ENCODE measurements at places on chromosomes 7 and 10.
A peak's percentile ranks its signal among the peaks of the same experiment; 100 is the strongest.

DNA sequence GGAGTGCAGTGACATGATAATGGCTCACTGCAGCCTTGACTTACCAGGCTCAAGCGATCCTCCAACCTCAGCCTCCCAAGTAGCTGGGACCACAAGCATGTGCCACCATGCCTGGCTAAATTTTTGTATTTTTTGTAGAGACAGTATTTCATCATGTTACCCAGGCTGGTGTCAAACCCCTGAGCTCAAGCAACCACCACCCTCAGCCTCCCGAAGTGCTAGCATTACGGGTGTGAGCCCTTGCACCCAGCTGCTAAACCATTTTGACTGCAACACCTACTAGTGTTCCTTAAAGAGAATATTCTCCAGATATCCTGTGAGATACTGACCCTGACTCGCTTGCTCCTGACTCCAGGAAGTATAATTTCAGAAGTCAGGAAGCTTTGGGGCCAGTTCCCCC lies 85.8 kb downstream of the PLXNA4 start:
- DNase-seq: no peak

- no peak for DNase-seq
Measured at GRCh38 chr7:21103426-21104123, 316.9 kb upstream of the SP8 start.

GRCh38 chr10:8438603-8439002 lies 384.1 kb downstream of the GATA3 start:
- DNase-seq: no peak

DNA sequence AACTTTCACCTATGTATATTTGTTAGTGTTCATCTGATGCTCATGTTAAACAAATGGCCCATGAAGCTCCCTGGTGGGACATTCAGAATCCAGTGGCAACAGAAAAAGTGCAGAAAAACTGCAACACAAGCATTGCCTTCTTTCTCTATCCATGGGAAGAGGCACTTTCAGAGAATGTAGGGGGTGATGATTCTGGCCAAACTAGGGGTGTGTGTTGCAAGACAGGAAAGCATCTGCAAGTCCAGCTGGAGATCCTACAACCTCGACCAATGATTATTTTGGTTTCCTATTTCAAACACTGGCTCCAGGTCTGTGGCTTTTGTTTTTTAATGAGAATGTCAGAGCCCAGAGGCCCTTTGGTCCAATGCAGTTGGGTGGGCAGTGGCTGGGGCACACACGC lies 198.7 kb downstream of the CXCL12 start:
- no peak for DNase-seq

DNA sequence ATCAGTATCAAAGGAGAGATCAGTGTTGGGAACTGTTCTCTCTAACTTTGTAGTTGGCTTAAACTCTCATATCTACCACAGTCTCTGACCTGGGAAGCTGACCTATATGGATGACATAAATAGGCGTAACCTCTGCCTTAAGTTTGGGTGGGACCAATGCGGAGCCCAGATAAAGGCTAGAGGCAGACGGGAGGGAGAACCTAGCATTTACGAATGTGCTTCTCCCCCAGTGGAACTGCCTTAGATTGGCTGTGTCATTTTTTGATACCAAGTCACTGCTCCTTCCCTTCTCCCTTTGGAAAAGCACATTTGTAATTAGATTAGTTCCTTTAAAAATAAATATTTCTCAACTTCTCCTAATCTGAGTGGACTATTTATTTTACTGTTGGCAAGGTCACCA lies 23.7 kb upstream of the LRRN3 start:
- DNase-seq: no peak

- DNase-seq: no peak
Measured at GRCh38 chr7:117767951-117768350, 105.3 kb downstream of the CTTNBP2 start.

DNA sequence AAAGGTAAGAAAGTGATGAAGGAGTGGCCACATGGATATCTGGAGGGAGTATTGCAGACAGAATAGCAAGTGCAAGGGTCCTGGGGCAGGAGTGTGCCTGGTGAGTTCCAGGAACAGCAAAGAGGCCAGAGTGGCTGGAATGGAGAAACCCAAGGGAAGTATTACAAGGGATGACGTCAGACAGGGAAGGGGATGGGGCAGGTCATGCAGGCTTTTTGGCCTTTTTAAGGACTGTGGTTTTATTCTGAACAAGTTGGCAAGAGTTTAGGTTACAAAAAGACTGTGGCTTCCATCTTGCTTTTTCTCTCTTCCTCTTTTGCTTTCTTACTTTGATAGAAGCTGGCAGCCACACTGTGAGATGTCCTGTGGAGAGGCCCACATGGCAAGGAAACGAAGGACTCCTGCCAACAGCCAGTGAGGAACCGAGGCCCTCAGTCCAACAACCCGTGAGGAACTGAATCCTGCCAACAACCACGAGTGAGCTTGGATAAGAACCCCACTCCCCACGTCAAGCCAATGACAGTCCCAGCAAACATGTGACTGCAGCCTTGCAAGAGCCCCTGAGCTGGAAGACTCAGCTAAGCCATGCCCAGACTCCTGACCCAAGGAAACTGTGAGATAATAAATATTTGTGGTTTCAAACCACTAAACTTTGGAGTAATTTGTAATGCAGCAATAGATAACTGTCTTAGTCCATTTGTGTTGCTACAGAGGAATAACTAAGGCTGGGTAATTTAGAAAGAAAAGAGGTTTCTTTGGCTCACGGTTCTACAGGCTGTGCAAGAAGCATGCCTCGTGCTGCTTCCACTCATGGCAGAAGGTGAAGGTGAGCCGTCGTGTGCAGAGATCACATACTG lies 19.8 kb upstream of the KDM7A start:
- peak; percentile 25 for DNase-seq

GRCh38 chr7:91181949-91182348 lies 82.3 kb upstream of the FZD1 start:
- no peak for DNase-seq

- no peak for DNase-seq
Measured at GRCh38 chr10:107546986-107547385, 382.5 kb upstream of the SORCS1 start.

- no peak for DNase-seq
Measured at GRCh38 chr7:74225400-74225799, 15.6 kb downstream of the LAT2 start.

GRCh38 chr7:2116989-2117591 lies 115.7 kb downstream of the MAD1L1 start:
- no peak for DNase-seq

DNA sequence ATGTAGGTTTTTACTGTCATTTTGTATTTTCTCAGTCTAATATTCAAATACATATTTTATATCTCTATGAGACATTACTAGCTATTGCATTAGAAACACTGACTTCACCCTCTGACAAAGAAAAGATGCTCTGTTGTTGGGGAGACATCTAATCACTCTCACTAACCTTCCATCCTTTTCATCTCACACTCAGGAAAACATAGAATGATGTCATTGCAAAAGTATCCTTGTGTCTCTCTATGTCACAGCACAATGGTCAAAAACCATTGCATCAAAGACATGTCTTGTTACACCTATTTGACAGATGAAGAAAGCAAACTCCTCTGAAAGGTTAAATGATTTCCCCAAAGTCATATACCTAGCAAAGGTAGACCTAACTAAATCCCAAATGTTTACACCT lies 231.3 kb upstream of the PTN start:
- no peak for DNase-seq

DNA sequence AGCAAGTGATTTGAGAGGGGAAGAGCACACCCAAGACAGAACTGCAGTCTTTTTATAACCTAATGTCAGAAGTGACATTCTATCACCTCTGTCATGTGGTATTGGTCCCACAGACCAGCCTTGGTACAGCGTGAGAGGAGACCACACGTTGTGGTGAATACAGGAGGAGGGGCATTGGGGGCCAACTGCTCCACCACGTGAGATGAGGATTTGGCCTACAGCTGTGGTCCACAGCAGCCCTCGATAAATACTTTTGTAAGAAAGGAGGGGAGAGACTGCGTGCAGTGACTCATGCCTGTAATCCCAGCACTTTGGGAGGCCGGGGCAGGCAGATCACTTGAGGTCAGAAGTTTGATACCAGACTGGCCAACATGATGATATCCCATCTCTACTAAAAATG lies 243.1 kb downstream of the FGFR2 start:
- no peak for DNase-seq

DNA sequence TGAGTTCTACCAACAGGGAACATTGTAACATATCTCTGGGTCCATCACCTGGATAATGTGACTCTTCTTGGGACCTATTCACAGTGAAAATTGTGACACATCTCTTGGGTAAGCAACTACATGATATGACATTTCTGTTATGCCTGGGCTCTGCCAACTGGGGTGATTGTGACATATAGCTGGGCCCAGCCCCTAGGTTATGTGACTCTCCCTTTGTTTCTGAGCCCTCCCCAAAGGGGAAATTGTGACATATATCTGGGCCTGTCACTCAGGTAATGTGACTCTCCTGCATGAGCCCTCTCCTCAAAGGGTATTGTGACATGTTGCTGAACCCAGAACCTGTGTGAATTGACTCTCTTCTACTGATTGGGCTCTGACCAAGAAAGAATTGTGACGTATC lies 22.4 kb upstream of the ZNF107 start:
- DNase-seq: peak; percentile 41

DNA sequence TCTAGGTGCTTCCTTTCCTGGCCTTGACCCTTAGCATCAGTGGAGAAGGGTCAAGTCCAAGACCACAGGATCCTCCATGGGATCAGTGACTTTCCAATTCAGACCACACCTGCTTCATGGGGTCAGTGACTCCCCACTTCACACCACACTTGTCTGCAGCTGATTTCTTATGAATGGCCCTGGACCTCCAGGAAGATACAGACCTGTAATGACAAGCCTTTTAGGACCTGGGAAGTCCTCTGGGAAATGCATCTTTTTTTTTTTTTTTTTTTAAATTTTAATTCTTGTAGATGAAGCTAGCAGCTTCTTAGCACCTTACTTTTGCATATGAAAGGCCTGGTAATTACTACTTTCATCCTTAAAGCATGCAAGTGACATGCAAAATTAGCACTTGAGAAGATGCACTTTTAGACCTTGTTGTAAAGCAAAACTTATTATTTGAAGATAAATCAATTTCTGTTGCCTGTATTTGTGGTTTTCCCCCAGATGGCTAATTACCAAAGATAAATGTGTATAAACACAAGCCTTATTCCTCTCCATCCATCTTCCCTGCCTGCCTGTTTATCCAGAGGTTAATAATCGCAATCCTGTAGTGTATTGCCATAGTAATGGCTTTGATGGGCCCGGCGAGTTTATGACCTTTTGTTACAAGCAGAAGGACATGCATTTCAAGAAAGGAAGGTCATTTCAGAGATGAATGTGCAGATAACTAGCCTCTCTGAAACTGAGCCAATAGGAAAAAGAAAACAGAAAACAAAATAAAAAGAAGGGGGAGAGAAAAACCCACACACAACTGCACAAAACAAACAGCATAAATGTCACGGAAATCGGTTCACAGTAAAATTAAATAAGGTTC lies 1018.7 kb downstream of the TYW1 start:
- no peak for DNase-seq

DNA sequence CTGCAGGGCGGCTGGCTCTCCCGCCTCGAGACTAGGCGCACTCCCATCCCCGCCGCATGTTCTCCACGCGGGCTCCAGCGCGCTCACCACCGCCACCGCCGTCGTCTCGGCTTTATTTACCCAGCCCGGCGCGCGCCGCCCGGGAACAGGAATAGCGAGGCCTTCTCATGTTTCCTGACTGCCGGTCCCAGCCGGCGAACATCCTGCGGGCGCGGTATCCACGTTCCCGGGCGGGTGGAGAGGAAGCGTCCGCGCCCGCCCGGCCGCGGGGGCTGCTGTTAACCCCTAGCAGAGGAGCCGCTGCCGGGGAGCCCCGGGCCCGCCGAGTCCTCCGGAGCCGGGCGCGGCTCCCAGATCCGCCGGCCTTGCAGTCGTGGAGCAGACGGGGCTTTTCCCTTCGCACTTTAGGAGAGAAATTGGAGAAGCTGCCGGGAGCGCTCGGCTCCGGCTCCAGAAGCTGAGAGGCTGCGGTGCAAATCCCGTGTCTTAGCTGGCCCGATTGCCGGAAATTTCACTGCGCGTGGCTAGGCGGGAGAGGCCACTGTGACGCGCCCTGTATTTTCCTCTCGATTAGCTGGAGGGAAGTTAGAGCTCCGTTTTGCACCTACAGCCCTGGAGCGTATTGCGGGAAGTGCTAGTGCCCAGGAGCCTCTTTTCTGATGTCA lies at the start of gene MKX:
MKX (minus strand) TSS at position 88 of the 665 bp plus-strand sequence. CDS start 2,404 bp downstream, outside the sequence.
- no peak for DNase-seq

GRCh38 chr7:116265881-116266280 lies 55.5 kb downstream of the TES start:
- DNase-seq: no peak

All from breast epithelium (tissue), 4 donors.